ENCODE measurements at places on chromosomes 6 and 20. TPM values are rescaled to one million over a fixed set of nuclear protein-coding genes. Genes with fewer than 3 reads are reported as not detected.
A peak's percentile ranks its signal among the peaks of the same experiment; 100 is the strongest.

- DNase-seq = no peak
Observed at GRCh38 chr20:14470231-14470899, 133.0 kb upstream of the FLRT3 start.

GRCh38 chr6:70599187-70599586, 32.5 kb downstream of the SDHAF4 start:
- no peak for DNase-seq

DNA sequence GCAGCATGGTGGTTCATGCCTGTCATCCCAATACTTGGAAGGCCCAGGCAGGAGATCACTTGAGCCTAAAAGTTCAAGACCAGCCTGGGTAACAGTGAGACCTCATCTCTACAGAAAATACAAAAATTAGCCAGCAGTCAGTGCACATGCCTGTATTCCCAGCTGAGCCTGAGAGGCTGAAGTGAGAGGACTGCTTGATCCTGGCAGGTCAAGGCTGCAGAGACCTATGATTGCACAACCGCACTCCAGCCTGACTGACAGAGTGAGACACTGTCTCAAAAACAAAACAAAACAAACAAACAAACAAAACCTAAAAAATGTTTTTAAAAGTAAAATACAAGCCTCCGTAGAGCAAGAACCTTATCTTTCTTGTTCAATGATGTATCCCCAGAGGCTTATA, 6.0 kb downstream of the CEP85L start:
- no peak for DNase-seq

DNA sequence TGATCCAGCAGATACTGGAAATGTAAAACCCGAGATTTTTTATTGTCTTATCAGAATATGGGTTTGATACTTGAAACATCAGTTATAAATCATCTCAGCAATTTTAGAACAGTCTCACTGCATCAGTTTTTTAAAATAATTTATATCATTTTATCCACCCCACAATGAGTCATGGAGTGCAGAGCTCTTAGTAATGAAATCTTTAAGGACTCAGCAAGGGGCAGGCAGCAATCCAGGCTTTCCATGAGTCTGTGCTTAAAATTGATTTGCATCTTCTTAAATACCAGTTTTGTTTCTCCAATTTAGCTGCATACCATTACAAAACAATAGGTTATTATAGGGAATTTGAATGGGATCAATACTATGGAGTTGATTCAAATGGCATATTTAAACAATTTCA, 832.3 kb downstream of the C6orf118 start:
- no peak for DNase-seq

- DNase-seq = no peak
Observed at GRCh38 chr6:39850736-39851297, 58.6 kb downstream of the DAAM2 start.

DNA sequence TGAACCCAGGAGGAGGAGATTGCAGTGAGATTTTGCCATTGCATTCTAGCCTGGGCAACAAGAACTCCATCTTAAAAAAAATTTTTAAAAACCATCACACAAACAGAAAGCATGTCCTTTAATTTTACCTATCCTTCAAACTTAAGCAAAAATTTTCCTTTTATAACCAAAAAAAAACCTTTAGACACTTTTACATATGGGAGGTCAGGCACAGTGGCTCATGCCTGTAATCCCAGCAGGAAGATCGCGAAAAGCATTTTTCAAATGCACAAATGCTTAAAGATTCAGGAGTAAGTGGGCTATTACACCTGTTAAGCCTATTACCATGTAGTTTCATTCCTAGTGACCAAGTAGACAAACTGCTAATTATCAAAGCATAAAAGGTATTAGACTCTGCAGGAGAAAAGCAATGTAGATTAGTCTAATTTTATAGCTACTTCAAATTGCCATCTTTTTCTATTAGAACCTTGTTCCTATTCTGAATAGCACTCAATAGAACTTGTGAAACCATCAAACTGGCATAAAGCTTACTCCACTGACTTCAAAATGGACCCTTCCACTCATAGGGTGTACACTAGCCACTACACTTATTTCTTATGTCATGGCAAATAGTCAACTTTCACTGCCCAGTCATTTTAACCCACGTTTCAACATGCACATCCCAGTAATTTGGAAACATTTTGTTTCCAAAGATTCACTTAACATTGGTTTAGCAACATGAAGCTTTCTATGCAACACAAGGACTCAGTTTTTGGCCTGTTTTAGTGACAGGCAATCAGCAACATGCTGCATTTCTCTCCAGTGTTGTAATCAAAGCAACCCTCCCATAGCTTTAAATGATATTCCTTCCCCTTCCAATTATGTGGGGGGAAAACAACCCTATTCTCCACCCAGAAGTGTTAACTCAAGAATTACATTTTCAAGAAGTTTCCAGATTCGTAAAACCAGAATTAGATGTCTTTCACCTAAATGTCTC, 4.0 kb downstream of the EEF1A1 start:
- peak; percentile 10 for DNase-seq

- peak; percentile 15 for DNase-seq
Observed at GRCh38 chr6:31227143-31227542, 44.7 kb downstream of the HLA-C start.

DNA sequence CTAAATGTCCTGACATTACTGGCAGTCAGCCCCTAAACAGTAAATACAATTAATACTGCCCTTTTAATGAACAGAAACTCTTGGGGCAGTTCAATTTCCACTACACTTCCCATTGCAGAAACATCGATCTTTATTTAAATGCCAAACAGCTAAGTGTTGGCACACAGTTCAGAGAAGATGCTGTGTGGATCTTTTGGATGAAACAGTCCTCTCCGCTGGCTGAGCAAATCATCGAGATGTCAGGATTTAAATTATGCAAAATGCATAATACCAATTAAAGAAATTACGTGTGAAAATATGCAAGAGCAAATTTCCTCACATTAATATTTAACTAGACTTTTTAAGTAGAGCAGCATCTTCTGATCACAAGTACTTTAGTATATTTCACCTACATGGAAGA, 132.6 kb downstream of the KIF16B start:
- DNase-seq = no peak

DNA sequence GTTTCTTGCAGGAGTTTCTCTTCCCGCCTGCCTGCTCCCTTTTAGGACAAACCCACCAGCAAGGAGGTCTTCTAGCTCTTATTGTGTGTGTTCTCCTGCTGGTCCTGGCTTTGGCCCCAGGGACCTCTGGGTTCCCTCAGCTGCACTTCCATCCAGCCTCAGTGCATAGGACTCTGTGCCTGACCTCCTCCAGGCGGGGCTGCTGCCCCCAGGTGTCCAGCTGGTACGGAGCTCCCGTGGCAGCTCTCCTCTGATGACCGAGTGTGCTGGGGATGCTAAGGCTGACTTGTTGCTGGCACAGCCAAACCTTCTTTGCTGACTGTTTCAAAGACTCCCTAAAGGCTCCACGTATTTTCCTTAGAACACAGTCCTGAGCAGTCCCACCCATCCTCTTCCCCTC, 167.6 kb upstream of the PROKR2 start:
- DNase-seq = no peak

DNA sequence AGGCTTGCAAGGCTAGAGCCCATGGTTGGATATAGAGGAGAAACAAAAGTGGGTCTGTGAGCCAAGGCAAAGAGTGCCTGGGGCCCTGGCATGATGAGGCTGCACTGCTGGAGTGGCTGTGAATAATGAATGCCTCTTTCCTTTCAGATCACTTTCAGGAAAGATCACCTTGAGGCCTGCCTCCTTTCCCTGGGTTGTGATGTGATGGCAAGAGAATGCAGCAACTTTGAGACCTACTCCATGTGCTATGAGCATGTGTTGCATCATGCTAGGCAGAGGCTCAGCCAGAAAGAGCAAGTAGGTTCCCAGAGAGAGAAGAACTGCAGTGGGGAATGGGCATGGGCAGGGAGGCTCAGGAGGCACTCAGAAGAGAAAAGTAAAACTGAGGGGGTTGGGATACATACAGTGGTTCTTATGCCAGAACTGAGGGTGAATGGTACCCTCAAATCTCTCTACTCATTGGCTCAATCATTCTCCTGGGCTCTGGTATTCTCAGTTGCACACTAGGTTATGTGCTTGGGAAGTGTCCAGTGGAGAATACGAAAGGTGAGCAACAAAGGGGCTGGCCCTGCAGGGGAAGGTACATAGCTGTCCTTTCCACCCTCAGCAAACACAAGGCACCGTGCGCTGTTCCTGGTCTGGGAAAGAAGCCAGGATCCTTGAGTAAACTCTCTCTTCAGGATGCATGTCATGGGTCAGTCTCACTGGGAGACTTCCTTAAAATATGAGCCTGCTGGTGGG, 45.9 kb downstream of the CD164 start:
- peak; percentile 9 for DNase-seq

Gene LPIN3
- total RNA-seq = 4.5 TPM

Gene NXT1
- 74.9 TPM for total RNA-seq

Gene SLC44A4
- 1.5 TPM for total RNA-seq

Gene OVOL2
- total RNA-seq = not detected

Gene ERVFRD-1
- not detected for total RNA-seq

Gene MAS1
- total RNA-seq = not detected

Gene TULP1
- total RNA-seq = not detected
